NCI-H1694 (cell line): ENCODE measurements at places on chromosomes 7 and 10.

DNA sequence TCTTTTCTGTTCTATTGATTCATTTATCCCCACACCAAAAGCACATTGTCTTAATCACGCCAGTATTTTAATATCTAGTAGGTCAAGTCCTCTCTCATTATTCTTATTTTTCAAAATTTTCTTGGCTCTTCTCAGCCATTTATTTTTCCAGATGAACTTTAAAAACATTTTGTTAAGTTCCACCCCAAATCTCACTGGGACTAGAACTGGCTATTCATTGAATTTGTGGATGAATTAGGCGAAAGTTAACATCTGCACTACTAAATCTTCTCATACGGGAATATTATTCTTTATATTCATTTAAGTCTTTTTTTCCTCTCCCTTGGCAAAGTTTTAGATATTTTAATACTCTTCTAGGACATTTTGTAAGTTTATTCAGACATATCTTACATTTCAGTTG is 295.2 kb upstream of the MGMT start:
- DNase-seq = no peak

GRCh38 chr10:81876253-81877077 is 1.5 kb downstream of the NRG3 start:
- DNase-seq = no peak

- no peak for DNase-seq
These were observed 286.7 kb downstream of the DPP6 start for GRCh38 chr7:154338701-154339506.

DNA sequence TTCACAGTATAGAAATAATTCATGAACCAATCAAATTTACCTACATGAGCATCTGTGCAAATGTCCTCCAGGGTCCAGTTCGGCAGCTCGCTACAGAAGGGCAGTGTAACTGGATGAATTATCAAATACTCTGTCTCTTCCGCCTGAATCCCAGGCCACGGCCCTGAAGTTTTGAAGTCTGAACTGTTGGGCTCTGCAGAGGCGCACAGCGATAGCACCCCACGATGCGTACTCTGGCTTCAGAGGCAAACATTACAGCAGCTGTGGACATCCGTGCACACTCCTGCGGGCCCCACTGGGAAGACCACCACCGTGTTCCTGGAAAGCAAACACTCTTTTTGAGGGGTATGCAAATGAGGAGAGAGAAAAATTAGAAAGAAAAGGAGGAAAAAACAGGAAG is 259.8 kb upstream of the TCERG1L start:
- no peak for DNase-seq

DNA sequence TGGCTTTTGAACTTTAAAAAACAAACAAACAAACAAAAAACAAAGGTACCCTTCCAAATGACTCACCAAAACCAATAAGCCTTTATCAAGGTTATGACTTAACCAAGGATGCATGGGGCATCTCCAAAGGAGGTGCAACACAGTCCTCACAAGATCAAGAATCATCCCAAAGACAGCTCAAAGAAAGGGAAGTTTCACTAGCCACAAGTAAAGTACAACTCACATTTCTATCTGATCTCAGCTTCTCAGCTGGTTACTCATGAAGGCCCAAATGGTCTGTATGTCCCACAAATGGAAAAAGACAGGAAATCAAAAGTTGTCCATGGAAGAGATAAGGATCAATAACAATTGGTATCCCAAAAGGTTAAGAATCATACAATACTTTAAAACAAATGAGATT is 6.0 kb upstream of the MKLN1 start:
- no peak for DNase-seq

DNA sequence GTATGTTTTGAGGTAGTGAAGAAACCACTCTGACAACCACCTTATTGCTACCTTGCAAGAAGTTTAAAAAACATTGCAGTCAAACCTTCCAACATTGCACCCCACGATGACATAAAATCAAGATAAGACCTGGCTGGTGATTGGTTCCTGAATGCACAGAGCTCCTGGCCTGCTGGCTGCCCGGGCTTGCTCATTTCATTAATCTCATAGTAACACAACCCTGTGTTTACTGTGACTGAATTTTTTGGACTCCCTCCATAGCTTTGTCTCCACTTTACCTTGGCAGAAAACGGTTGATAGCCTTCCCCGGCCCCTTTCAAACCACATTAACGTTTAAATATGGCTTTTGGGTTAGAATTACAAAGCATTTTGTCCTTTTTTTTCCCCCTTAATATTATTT is 27.5 kb downstream of the VWA2 start:
- peak; percentile 32 for DNase-seq

GRCh38 chr7:42099470-42100155 is 137.4 kb downstream of the GLI3 start:
- DNase-seq = no peak

- no peak for DNase-seq
These were observed 48.0 kb downstream of the CREB3L2 start for GRCh38 chr7:137953665-137954470.

- no peak for DNase-seq
These were observed 18.5 kb downstream of the CSGALNACT2 start for GRCh38 chr10:43156590-43157341.

GRCh38 chr10:104640339-104641186 is 527 bp upstream of the SORCS3 start:
- no peak for DNase-seq

GRCh38 chr7:98212532-98213041 is 1.3 kb downstream of the BHLHA15 start:
- DNase-seq = no peak

DNA sequence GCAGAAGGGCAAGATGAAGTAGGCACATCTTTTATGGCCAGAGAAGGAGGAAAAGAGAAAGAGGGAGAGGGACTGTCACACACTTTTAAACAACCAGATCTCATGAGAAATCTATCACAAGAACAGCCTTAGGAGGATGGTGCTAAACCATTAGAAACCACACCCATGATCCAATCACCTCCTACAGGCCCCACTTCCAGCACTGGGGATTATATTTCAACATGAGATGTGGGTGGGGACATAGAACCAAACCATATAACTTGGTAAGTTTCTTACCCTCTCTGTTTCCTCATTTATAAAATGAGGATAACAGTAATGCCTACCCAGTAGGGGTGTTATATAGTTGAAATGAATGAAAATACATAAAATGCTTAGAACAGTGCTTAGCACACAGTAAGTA is 66.0 kb downstream of the CHCHD3 start:
- DNase-seq = no peak

GRCh38 chr10:91694170-91694794 is 61.4 kb upstream of the PPP1R3C start:
- DNase-seq = peak; percentile 11

GRCh38 chr10:17003151-17003550 is 126.5 kb downstream of the CUBN start:
- DNase-seq = no peak
